ENCODE measurements at places on chromosomes 11 and 22.

DNA sequence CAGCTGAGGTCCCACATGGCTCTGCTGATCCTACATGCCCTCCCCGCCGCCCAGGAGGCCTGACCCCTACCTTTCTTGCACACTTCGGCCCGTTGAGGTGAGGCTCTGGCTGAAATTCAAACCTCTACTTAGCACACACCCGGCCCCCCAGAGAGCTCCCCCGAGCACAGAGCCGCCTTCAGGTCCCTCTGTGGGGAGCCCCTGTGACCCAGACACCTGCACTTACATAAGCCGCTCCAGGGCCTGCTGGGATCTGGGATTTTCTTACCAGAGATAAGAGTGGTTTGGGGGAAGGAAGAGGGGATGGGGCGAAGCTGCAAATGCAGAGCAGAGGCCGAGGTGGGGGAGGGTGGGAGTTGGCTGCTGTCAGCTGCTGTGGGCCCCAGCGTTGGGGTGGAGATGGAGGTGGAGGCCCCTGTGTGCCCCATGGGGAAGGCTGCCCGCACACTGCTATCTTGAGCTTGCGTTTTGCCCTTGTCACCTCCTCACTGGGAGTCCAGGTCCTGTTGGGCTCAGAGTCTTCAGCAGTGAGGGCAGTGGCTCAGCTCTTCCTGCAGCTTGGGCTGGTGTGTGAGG is 30.6 kb downstream of the CAPN1 start:
- peak; percentile 29 for DNase-seq

DNA sequence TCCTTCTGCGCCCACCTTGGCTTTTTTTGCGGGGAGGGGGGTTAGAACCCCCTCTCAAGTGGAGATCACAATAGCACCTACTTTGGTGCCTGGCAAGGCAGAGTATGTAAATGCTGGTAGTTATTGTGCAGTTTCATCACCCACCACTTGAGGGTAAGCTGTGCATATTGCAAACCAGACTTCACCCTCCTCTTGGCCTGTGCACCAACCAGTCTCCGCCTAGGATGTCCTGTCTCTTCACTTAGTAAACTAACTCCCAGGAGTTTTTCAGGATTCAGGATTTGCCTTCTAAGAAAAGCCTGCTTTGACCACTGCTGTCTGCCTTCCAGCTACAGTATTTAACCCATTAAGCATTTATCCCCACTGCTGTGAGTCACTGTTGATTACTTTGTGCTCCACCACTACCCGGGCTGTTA is 2.0 kb upstream of the UBXN1 start:
- peak; percentile 83 for DNase-seq

GRCh38 chr22:49090061-49090852 is 737.4 kb downstream of the BRD1 start:
- DNase-seq, result no peak

- no peak for DNase-seq
Observed at GRCh38 chr11:44573333-44573732, 7.9 kb downstream of the CD82 start.

DNA sequence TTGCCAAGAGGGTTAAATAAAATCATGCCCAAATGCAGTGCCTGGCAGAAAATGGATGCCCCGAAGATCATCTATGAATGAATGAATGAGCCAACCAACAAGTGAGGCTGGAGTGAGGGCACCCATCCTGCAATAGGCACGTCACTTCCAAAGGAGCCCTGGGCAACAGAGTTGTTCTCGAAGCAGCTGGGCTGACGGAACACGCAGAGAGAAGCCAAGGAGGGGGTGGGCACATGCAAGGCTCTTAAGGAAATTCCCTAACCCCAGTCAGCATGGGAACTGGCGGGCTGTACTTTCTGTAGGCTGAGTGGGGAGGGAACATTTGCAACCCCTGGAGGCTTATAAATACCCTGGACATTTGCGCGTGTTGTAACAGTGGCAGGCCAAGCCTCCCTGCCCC is 11.6 kb upstream of the CHADL start:
- DNase-seq, result no peak

DNA sequence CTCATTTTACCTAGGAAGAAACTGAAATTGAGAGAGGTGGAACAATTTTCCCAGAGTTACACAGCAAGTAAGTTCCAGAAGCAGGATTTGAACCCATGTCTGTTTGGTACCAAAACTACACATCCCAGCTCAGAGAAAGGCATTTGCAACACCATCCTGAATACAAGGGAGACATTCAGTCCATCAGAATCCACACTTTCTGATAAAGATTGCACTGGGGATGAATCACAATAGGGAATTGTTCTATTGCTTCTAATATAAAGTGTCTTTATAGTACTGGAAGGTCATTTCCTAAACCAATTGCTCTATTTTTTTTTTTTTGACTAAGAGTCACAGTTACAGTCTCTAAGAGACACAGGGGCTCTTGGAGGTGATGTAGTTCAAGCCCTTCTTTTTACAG is 208.1 kb upstream of the CADM1 start:
- no peak for DNase-seq

DNA sequence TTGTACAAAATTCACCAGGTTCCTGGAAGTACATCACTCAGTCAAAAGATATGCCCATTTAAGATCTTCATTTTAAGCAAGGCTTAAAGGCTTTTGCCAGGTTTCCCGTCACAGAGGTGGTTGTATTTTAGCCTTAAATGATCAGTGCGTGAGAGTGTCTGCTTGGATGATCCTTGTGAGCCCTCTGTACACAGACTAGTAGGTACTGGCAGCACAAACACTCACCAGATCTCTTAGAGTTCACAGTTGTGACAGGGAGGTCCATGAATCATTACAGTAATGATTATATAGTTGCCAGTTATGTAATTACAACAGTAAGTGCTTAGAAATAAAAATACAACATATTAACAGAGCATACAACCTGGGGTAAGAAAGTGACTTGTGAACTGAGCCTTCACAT is 84.2 kb upstream of the SLC25A18 start:
- no peak for DNase-seq

- no peak for DNase-seq
Observed at GRCh38 chr22:22930571-22931556, 43.2 kb downstream of the IGLL5 start.

DNA sequence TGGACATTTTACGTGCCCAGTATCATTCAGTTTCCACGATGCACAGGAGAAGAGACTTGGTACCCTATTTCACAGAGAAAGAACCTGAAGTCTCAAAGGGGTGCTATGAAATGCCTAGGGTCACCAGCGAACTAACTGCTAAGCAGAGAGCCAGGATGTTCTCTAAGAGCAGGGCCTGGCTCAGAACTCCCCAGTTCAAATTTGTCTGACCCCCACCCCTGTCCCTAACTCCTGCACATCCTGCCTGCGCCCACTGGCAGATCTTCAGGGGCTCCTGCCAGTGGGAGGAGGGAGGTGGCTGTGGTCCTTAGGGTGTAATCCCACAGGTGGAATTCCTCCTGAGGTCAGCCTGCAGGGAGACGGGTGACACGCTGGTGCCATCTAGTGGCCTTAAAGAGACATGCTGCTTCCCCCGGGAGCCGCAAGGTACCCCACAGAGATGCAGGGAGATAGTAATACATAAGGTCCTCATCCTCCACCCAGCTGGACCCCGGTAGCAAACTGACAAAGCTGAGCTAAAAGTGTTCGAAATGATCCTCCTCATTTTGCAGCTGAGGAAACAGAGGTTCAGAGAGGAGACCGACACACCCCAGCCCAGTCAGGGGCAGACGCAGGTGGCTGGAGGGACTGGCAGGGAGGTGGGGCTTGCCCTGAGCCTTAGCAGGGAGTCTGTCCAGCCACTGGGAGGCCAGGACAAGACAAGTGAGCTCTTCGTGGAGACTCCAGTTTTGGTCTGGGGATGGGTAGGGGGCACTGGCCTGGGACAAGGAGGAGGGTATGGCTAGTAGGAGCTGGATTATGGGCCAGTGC is 34.1 kb downstream of the MB start:
- DNase-seq, result peak; percentile 43

- DNase-seq, result no peak
Observed at GRCh38 chr11:114187173-114187572, 109.0 kb upstream of the NNMT start.

GRCh38 chr11:23166376-23166775 is 306.1 kb upstream of the CCDC179 start:
- DNase-seq, result no peak
